Pulmonary artery endothelial cell (primary cell): ENCODE measurements at places on chromosomes 12 and 14. TPM values are rescaled to one million over a fixed set of nuclear protein-coding genes. Genes with fewer than 3 reads are reported as not detected.

- no peak for DNase-seq
Observed at GRCh38 chr12:124388038-124388671, 93.3 kb downstream of the RFLNA start.

DNA sequence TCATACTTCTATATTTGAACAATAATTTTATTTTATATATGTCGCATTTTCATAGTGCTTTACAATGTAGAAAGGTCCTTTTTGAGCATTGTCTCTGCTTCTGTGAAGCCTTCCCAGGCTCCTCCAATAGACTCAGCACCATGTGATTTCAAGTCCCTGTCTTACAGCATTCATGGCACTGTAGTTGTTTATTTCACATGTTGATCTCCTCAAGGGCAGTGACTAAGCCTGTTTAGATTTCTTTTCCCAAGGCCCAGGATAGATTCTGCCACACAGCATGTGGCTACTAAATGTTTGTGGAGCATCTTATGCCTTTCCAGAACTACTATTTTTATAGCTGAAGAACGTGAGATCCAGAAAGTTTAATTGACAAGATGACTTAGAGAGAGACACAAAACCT lies 391.7 kb downstream of the TMEM117 start:
- DNase-seq, result no peak

GRCh38 chr12:102050660-102051430 lies 10.9 kb downstream of the WASHC3 start:
- no peak for DNase-seq

- no peak for DNase-seq
Observed at GRCh38 chr14:72478471-72478893, 415.4 kb downstream of the DPF3 start.

GRCh38 chr12:85130646-85131045 lies 94.5 kb downstream of the LRRIQ1 start:
- no peak for DNase-seq

GRCh38 chr14:43449291-43449690 lies 1057.8 kb downstream of the FSCB start:
- DNase-seq, result no peak

- no peak for DNase-seq
Observed at GRCh38 chr14:71245659-71246361, 338.6 kb downstream of the PCNX1 start.

DNA sequence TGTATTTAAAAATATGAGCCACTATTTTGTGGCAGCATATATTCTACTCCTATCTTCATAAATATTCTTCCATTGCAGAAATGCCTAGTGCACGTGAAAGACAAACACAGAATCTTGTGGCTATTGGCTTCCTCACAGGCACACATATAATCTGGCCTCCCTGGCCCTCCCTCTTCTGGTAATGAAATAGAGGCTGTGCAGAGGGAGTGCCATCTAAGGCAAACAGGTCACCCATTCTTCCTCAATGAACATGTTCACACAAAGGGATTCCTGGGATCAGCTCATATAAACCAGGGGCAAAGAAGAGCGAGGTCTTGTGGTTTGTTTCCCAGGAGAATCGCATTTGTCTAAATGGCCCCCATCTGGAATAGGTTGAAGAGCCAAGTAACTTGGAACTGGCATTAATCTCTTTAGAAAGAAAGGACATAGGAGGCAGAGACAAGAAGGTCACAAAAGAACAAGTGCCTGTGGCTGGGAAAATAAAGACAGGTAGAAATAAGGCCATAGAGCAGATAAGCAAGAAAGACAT lies 171.6 kb upstream of the PTPRQ start:
- no peak for DNase-seq

DNA sequence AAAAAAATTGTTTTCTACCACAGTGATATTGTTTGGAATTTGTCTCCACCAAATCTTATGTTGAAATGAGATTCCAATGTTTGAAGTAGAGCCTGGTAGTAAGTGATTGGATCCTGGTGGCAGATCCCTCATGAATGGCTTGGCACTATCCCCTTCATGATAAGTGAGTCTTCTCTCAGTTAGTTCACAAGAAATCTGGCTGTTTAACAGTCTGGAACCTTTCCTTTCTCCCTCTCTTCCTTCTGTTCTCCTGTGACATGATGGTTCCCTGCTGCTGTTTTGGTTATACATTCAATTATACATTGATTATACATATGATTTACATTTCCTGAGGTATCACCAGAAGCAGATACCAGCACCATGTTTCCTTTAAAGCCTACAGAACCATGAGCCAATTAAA lies 442.2 kb downstream of the SLC6A15 start:
- DNase-seq, result no peak

DNA sequence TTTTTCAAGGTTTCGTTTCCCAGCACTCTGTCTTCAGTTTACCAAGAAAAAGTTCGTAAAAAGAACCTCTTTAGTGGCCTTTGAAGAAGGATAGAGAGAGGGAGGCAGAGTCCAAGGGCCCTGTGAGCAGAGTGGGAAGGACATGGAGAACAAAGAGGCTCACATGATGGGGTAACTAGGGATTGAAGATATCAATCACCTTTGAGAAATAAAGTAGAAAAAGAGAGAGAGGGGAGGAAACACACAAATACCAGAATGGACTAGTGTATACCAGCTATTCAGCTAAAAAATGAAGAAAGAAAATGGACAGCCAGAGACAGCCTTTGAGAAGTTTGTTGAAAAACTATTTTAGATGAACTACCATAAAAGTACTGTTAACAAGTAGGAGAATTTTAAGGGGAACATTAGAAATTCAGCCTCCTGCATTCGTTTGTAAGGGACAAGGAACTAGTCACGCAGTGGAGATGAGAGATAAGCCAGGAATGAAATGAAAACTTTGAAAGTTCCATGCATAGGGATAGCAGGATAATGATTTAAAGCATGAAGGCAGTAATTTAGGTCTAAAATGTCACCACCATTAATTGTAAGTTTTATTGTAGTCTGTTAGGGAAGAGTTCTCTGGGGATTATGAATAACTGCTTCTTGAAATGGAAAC lies 82.1 kb downstream of the SPTSSA start:
- no peak for DNase-seq

GRCh38 chr12:89280833-89281538 lies 71.3 kb downstream of the DUSP6 start:
- peak; percentile 30 for DNase-seq

- DNase-seq, result no peak
Observed at GRCh38 chr12:67364228-67364627, 95.1 kb downstream of the CAND1 start.

- DNase-seq, result no peak
Observed at GRCh38 chr12:49428793-49429192, 61.5 kb downstream of the SPATS2 start.

- no peak for DNase-seq
Observed at GRCh38 chr14:75141967-75142366, 15.1 kb upstream of the NEK9 start.

DNA sequence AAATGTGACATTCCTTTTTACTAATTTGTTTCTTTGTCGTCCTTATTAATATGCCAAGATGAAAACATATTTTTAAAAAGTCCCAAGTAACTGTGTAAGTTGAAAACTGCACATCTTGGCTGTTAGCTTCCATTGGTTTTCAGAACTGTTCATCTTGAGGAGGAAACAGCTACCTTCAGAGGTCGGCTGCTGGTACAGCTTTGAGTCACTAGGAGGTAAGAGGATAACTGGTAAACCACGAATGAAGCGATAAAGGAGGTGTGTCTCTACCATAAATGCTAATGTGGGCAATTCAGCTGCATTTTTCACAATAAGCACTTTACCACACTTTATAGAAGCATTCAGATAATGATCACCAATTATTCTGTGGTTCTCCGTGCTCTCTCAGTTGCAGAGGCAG lies 137.5 kb upstream of the KRAS start:
- no peak for DNase-seq

GRCh38 chr14:106134886-106135285 lies 608.5 kb downstream of the TMEM121 start:
- no peak for DNase-seq

DNA sequence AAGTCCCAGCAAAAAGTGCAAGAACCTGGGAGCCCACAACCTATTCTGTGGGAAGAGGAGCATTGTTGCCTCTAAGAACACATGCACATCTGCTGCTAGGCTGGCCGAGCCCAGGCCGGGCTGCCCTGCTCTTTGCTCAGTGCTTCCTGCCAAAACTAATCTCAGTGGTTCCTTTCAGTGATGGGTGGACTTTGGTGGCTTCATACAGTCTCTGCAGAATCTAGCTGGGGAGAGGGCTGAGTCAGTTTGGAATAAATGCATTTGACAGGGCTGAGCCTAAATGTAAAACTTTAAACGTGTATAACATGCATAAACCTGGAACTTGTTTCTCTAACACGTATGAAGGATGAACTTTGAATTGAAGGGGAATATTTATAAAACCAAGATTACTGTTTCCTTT lies 44.6 kb downstream of the CCDC177 start:
- no peak for DNase-seq

DNA sequence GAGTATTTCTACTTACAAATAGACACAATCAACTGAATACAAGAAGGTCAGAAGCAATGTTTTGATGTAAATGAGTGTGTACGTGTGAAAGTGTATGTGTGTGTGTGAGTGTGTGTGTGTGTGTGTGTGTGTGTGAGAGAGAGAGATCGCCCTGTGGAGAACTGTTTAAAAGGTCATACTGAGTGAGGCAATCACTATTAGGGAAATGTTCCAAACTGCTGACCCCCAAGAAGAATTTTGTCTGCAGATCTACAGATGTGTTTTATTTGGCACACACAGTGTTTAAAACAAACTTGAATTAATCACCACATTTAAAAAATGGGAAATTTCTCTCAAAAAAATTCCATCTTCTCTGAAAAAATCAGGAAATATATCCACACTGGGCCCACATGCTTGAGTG lies 1069.1 kb downstream of the SLC6A15 start:
- DNase-seq, result no peak

- no peak for DNase-seq
Observed at GRCh38 chr12:45208604-45209487, 7.0 kb upstream of the ANO6 start.

DNA sequence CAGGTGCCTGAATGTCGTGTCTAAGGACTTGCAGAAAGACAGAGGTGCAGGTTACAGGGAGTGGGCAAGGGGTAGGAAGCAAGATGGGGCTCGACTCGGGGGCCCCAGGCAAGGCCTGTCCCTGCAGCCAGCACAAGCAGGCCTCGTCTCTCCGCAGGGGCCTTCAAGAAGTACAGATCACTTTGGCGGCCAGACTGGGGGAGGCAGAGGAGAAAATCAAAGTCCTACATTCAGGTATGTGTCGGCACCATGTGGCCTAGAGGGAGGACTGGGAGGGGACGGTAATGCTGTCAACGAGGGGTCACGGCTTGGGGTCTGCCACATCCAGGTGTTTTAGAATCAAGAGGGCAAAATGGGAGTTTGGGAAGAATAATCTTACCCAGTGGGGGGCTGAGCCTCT lies 73.7 kb downstream of the PHETA1 start:
- no peak for DNase-seq

DNA sequence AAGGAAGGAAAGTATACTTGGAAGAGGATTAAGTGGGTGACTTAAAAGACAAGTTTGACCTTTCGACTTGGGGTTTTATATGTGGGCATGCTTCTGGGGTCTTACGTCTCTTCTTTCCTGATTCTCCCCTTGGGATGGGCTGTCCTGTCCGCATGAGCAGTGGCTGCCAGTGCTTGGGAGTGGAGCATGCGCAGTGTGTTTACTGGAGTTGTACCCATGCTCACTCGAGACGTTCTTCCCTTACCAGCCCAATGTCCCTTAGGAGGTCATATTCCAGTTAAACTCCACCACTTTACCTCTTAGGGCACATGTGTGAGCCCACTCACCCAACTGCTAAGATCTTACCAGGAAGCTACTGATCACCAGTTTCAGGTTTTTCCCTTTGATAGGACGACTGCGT lies 20.0 kb upstream of the CHST11 start:
- DNase-seq, result no peak

GRCh38 chr12:91685917-91686316 lies 459.7 kb downstream of the BTG1 start:
- DNase-seq, result no peak

DNA sequence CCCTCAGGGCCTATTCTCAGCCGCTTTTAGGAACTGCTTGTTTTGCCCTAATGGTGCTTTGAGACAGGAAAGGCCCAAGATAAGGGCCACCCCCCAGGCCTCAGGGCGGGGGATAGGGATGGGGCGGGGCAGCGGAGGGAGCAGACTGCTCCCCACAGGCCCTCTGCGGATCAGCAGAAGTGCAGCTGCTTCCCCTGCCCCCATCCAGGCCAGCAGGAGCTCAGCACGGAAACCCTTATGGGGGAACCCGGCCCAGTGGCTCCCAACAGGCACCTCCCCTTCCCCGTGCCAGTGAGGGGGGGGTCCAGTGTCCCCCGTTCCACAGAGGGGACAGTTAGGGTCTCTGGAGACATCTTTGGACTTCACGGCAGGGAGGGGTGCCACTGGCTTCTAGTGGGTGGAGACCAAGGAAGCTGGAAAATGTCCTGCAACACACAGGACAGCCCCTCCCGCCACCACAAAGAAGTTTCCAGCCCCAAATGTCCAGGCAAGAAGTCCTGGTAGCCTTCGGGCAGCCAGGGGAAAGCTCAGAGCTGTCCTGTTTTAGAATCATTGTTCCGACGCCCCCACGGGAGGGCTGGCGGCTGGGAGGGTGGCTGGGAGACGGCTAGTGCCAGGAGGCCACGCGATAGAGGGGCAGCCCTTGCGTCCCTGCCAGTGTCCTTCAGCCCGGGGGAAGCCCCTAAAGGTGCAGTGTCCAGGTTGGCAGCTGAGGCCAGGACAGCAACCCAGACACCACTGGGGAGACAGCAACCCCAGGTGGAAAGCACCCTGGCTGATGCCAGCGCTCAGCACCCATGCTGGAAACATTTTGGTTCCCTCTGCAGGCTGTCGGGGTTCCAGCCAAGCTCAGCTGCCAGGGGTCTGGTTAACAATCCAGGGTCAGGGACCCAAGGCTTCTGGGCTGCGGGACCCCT lies 10.4 kb upstream of the GPR132 start:
- DNase-seq, result no peak

GRCh38 chr14:96627811-96628775 lies 125.9 kb downstream of the PAPOLA start:
- DNase-seq, result no peak

DNA sequence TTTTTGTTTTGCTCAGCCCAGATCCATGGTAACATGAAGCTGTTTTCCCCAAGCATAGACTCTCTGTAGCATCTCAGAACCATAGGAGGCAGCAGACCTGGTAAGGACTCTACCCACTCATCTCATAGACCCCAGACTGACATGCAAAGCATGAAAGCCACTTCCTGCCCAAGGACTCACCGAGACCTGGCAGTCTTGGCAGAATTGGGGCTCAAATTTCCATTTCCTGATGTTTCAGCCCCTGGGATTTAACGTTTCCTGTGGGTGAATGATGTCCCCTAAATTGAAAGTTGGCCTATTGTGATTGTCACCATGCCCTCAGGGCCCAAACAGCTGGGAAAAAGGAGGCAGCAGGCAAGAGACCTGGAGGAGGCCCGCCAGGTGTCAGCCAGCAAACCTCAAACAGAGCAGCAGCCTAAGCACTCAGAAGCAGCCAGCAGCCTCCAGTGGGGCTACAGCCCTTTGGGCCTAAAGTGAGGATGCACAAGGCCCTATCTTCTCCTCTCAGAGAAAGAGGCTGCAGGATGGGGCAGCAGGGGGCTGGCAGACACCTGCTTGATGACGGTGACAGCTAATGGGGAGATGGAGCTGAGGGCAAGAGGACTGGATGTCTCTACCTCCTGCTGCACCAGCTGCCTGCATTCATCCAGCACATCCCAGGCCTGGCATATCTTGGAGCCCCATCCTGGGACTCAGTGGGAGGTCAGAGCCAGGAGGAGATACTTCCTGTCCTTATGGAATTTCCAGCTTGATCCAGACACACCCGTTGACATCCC lies 8.5 kb downstream of the KRT85 start:
- no peak for DNase-seq

GARIN6 gene
- total RNA-seq, result not detected in 2 replicates

PPM1H gene
- 3.9 and 4.1 TPM in 2 replicates for total RNA-seq

ETNK1 gene
- 41.0 and 49.9 TPM in 2 replicates for total RNA-seq

CLEC14A gene
- total RNA-seq, result 256 and 388 TPM in 2 replicates

ACVRL1 gene
- total RNA-seq, result 439 and 664 TPM in 2 replicates

CIROP gene
- total RNA-seq, result not detected in 2 replicates
